ENCODE measurements at places on chromosomes 12 and 14.

- H3K27ac ChIP-seq, result no peak overlapping the region
- H3K27me3 ChIP-seq, result no peaks in the 10 kb centered on the region
- H3K4me3 ChIP-seq, result no peak overlapping the region
- DNase-seq, result no peak
Measured at GRCh38 chr12:71772735-71773134, 18.1 kb downstream of the RAB21 start.

GRCh38 chr14:104297721-104298401, 159.5 kb downstream of the KIF26A start:
- no peak overlapping the region for H3K27ac ChIP-seq
- no peak for DNase-seq
- no peaks in the 10 kb centered on the region for H3K36me3 ChIP-seq

- no peak for DNase-seq
- H3K4me1 ChIP-seq, result no peaks in the 10 kb centered on the region
- H3K4me3 ChIP-seq, result no peak overlapping the region
- no peaks in the 10 kb centered on the region for H3K36me3 ChIP-seq
- H3K27me3 ChIP-seq, result no peaks in the 10 kb centered on the region
Measured at GRCh38 chr14:27863166-27863565, 903.4 kb upstream of the FOXG1 start.

GRCh38 chr12:5898874-5899273, 46.2 kb downstream of the ANO2 start:
- no peaks in the 10 kb centered on the region for H3K36me3 ChIP-seq
- no peak overlapping the region for H3K27ac ChIP-seq
- H3K27me3 ChIP-seq, result no peaks in the 10 kb centered on the region
- H3K4me1 ChIP-seq, result no peaks in the 10 kb centered on the region
- no peak overlapping the region for H3K4me3 ChIP-seq

- H3K4me1 ChIP-seq, result no peaks in the 10 kb centered on the region
- no peak overlapping the region for H3K4me3 ChIP-seq
- DNase-seq, result no peak
- no peaks in the 10 kb centered on the region for H3K36me3 ChIP-seq
- H3K27me3 ChIP-seq, result no peaks in the 10 kb centered on the region
- no peak overlapping the region for H3K27ac ChIP-seq
Measured at GRCh38 chr12:111285200-111285599, 83.7 kb downstream of the PHETA1 start.

Data from T-helper 2 cell treated with Interferon-gamma antibody and Interleukin-4, amounts not matched to agents 5 μg/mL and 100 μg/mL, for 36 hours (primary cell).